ENCODE measurements at places on chromosomes 2 and 18. TPM values are rescaled to one million over a fixed set of nuclear protein-coding genes. Genes with fewer than 3 reads are reported as not detected.

SLC5A7 gene
- 0.15 TPM for total RNA-seq

ZFAND2B gene
- total RNA-seq: 16.6 TPM

SLC5A6 gene
- 123 TPM for total RNA-seq

KCNS3 gene
- total RNA-seq: 20.5 TPM

SLC25A12 gene
- total RNA-seq: 9.9 TPM

DLGAP1 gene
- 15.1 TPM for total RNA-seq

LYG1 gene
- total RNA-seq: not detected

ITGA6 gene
- 117 TPM for total RNA-seq

ABCB11 gene
- total RNA-seq: not detected

NEB gene
- 2.6 TPM for total RNA-seq

ELP2 gene
- 156 TPM for total RNA-seq

FABP1 gene
- total RNA-seq: not detected

SCYGR4 gene
- not detected for total RNA-seq

CPLX4 gene
- not detected for total RNA-seq

FBXO15 gene
- total RNA-seq: 0.84 TPM

MC4R gene
- not detected for total RNA-seq

REEP1 gene
- 1.5 TPM for total RNA-seq

UPP2 gene
- total RNA-seq: not detected

CRYGD gene
- total RNA-seq: 0.98 TPM

KCNIP3 gene
- 1.9 TPM for total RNA-seq

GLI2 gene
- 46.9 TPM for total RNA-seq

NEURL3 gene
- total RNA-seq: not detected

Data from H1 (cell line).